Liver (tissue), 10 donors: ENCODE measurements at places on chromosomes 5 and 9. TPM values are rescaled to one million over a fixed set of nuclear protein-coding genes. Genes with fewer than 3 reads are reported as not detected.

ERGIC1 gene
- 53.1 TPM for polyA plus RNA-seq

GRAMD2B gene
- polyA plus RNA-seq: 16.2 TPM

SLC36A3 gene
- polyA plus RNA-seq: not detected

MORN5 gene
- not detected for polyA plus RNA-seq

DNA sequence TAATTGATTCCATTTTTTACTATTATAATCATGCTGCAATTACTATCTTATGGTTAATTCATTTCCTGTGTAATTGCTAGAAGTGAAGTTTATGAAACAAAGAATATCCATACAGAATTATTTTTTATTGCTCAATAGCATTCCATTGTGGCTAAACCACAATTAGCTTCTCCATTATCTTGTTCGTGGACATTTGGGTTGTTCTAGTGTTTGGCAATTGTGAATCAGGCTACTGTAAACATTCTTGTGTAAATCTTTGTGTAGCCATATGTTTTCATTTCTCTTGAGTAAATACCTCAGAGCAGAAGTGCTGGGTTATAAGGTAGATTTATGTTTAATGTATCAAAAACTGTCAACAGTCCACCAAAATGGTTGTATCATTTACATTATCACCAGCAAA, 341.1 kb downstream of the MAT2B start:
- no peaks in the 10 kb centered on the region for H3K4me1 ChIP-seq
- H3K4me3 ChIP-seq: no peak overlapping the region
- no peak for DNase-seq
- H3K27ac ChIP-seq: no peak overlapping the region
- no peaks in the 10 kb centered on the region for H3K27me3 ChIP-seq

GRCh38 chr5:40485021-40485998, 194.4 kb upstream of the PTGER4 start:
- no peaks in the 10 kb centered on the region for H3K4me1 ChIP-seq
- no peaks in the 10 kb centered on the region for H3K27me3 ChIP-seq
- H3K4me3 ChIP-seq: no peak overlapping the region

- no peaks in the 10 kb centered on the region for H3K4me1 ChIP-seq
- H3K27ac ChIP-seq: no peak overlapping the region
- H3K36me3 ChIP-seq: no peaks in the 10 kb centered on the region
- peak; percentile 81 for DNase-seq
Measured at GRCh38 chr9:127927201-127927987, 3.2 kb downstream of the PIP5KL1 start.

GRCh38 chr5:10635867-10636350, 72.0 kb downstream of the ANKRD33B start:
- no peak for DNase-seq
- no peak overlapping the region for H3K27ac ChIP-seq
- no peaks in the 10 kb centered on the region for H3K27me3 ChIP-seq

DNA sequence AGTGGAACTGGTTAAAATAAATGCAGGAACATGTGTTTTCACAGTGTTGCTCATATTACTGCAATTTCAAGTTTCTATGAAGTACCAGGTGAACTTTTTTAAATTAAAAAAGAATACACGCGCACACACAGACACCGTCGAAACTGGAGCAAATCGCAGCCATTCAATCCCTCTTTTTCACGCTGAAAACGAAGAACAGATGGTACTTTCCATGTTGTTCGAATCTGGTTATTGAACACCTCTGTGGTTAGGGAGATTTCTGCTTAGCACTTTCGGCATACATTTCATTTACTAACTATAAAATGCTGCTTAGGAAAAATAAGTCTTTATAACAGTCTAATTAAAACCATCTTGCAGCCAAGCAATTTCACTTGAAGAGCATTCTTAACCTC, 6.8 kb downstream of the ZNF608 start:
- H3K27me3 ChIP-seq: no peaks in the 10 kb centered on the region
- H3K36me3 ChIP-seq: no peaks in the 10 kb centered on the region
- H3K4me3 ChIP-seq: no peak overlapping the region
- H3K4me1 ChIP-seq: peaks cover 28% of the 10 kb centered on the region
- H3K27ac ChIP-seq: no peak overlapping the region
- no peak for DNase-seq

GRCh38 chr5:170006021-170006420, 25.7 kb upstream of the INSYN2B start:
- H3K36me3 ChIP-seq: no peaks in the 10 kb centered on the region
- H3K27ac ChIP-seq: no peak overlapping the region
- H3K4me3 ChIP-seq: no peak overlapping the region
- no peaks in the 10 kb centered on the region for H3K4me1 ChIP-seq

DNA sequence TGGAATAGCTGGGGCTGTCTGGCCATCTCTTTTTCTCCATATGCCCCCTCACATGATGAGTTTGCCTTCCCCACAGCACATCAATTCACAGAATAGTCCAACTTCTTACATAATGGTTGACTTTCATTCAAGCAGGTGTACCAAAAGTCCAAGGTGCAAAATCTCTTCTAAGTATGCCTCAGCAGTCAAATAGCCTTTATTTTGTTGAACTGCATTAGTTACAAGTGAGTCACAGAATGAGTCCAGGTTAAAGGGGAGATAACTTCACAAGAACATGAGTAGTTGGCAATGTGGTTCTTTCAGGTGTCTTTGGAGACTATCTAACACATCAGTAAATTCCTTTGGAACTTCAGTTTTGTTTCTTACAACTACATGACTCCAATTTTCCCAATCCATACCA, 672.5 kb downstream of the PRELID2 start:
- no peak overlapping the region for H3K4me3 ChIP-seq
- DNase-seq: no peak
- H3K27ac ChIP-seq: no peak overlapping the region
- no peaks in the 10 kb centered on the region for H3K36me3 ChIP-seq
- no peaks in the 10 kb centered on the region for H3K4me1 ChIP-seq

DNA sequence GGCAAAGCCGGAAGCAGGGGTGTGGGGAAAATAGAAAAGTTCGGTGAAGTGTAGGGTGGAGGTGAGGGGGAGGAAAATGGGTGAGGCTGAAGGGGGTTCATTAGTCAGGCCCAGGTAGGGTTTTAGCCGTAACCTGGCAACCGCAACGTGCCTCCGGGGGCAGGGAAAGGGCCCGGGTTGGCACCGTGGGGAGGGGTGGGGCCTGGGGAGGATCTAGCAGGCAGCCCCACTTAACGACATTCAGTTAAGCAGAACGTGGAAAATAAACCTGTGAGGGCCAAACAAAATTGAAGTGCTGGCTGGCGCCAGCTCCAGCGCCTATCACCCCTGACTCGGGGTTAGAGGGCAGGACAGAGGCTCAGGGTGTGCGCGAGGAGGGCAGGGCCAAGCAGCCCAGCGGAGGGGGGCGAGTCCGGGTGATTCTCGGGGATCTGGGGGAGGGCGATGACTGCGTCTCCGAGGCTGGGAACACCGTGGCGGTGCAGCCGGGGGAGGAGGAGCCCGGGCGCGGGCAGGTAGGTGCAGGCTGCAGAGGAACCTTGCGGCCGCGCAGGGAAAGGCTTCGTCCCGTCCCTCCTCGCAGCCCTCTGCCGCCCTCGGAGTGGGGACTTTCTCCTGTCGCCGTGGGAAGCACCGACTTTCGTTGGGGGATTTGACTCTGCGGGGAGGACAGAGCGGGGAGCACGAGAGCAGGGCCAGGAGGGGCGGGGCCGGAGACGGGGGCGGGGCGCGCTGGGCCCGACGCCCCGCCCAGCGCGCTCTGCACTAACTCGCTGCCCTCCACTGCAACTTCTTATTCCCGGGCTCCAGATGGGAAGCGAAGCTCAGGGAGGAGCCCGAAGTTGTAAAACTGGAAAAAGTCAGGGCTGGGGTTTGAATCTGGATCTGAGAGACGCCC, 5.1 kb downstream of the RGS14 start:
- peak overlapping the region; percentile 50 for H3K4me3 ChIP-seq
- H3K27ac ChIP-seq: peak overlapping the region; percentile 89
- no peaks in the 10 kb centered on the region for H3K36me3 ChIP-seq
- DNase-seq: peak; percentile 84

DNA sequence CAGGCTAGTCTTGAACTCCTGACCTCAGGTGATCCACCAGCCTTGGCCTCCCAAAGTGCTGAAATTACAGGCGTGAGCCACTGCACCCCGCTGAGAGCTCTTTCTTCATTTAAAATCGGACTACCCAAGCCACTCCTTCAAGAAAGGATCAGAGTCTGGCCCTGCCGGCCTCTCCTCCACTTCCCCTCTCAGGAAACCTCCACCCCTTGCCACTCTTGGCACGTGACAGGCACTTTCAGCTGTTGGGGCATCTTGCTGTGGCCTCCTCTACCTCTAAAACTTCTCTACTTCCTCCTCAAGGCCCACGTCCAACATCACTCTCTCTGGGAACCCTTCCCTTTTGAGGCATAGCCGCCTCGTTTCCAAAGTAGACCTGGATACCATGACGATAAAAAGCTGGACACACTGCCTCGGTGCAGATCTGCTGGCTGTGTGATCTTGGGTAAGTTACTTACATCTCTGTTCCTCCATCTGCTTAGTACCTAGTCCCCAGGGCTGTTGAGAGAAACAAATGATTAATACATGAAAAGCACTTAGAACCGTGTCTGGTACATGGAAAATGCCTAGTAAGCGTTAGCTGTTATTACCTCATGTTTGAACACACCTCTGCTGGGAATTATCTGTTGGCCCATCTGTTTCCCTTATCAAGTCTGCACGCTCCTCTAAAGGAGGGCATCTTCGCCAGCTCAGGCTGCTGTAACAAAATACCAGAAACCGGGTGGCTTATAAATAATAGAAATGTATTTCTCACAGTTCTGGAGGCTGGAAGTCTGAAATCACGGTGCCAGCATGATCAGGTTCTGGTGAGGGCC, 55.3 kb downstream of the SMIM23 start:
- H3K36me3 ChIP-seq: no peaks in the 10 kb centered on the region
- H3K27me3 ChIP-seq: no peaks in the 10 kb centered on the region
- no peaks in the 10 kb centered on the region for H3K4me1 ChIP-seq
- H3K4me3 ChIP-seq: no peak overlapping the region
- no peak for DNase-seq

GRCh38 chr9:15725953-15726352, 173.1 kb downstream of the CCDC171 start:
- H3K4me3 ChIP-seq: no peak overlapping the region
- no peak for DNase-seq
- H3K27me3 ChIP-seq: no peaks in the 10 kb centered on the region
- no peaks in the 10 kb centered on the region for H3K36me3 ChIP-seq

- no peaks in the 10 kb centered on the region for H3K27me3 ChIP-seq
- DNase-seq: no peak
- no peaks in the 10 kb centered on the region for H3K36me3 ChIP-seq
- H3K4me3 ChIP-seq: no peak overlapping the region
Measured at GRCh38 chr5:41834506-41834905, 35.7 kb downstream of the OXCT1 start.

DNA sequence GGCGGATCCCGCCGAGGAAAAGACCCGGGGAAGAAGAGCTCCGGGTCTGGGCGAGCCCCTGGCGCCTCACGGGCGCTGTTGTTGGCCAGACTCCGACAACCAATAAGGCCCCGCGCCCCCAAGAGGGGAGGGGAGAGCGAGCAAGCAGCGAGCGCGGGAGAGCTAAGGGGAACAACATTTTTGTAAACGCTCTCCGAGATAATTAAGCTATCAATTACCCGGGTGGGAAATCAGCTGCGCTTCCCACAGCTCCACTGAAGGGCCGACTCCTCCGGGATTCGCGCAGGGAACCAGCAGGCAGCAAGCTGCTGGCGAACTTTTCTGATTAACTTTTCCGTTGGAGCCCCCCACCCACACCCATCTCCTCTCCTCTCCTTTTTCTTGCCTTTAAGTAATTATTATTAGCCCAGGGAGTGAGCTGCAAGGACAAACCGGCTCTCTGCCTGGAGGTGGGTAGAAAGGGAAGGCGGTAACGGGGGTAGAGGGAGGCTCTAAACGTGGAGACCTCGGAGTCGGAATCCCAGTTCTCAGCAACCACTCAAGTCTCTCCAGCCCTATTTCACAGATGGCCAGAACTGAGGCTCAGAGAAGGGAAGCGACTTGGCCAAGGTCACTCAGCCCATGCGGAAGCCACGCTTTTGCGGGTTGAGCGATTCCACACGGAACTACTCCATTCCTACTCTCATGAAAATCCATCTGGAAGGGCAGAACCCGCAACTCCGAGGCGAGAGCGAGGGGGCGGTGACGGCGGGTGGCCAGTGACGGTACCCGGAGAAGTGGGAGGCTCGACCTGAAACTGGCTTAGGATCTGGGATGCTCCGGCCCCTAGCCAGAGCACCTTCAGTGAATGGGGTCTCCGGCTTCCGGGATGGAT, 1.3 kb downstream of the ASTN2 start:
- H3K27ac ChIP-seq: no peak overlapping the region
- no peaks in the 10 kb centered on the region for H3K27me3 ChIP-seq
- no peaks in the 10 kb centered on the region for H3K36me3 ChIP-seq
- no peak for DNase-seq
